ENCODE measurements at places on chromosomes 7 and 10.

DNA sequence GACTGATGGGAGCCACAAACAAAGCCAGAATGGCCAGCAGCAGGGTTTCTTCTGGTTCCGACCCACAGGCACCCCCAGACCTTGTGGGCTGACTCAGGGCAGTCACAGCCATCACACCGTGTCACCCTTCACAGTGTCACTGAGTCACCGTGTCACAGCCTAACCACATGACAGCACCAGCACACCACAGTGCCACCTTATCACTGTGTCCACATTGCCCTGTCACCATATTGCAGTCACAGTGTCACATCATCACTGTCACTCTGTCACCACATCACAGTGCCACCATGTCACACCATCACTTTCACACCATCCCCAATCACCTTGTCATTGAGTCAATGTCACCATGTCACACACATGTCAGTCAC lies 77.0 kb downstream of the OAT start:
- no peak for DNase-seq

- DNase-seq = no peak
Observed at GRCh38 chr7:143408252-143408685, 387 bp downstream of the EPHA1 start.

DNA sequence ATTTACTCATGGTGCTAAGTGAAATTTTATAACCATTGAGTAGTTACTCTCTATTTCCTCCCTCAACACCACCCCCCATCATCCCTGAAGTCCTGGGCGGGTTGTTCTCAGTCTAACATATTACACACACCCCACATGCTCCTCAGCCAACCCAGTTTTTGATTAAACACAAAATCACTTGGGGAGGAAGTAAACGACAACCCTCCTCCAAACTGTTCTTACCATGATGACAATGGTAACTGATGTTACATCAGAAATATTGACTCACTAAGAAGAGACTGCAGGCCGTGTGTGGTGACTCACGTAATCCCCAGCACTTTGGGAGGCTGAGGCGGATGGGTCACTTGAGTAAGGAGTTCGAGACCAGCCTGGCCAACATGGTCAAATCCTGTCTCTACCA lies 44.2 kb downstream of the RAB11FIP2 start:
- no peak for DNase-seq

- no peak for DNase-seq
Observed at GRCh38 chr10:24344279-24344678, 135.3 kb downstream of the KIAA1217 start.

DNA sequence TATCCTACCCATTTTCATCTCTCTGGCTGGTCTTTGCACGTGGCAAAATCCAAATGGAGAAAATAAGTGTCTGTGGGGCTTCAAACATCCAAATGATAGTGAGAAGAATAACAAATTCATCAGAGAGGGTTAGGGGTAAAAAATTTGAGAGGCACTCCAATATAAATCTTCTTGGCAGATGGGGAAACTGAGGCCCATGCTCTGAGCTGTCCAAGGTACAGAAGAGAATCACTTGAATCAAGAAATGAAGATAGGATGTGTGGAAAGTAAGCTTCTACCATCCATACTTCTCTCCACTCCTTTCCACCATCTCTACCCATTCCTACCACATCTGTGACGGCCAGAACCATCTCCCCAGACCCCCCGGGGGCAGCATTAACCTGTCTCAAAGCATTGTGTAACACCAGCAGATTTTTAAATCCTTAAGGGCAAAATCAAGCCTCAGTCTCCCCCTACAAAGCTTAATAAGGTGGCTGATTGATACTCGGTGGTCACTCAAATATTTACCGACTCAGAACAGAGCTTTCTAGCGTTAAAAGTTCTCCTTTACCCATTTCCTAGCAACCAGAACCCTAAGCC lies 818 bp downstream of the GOT1 start:
- DNase-seq = no peak

DNA sequence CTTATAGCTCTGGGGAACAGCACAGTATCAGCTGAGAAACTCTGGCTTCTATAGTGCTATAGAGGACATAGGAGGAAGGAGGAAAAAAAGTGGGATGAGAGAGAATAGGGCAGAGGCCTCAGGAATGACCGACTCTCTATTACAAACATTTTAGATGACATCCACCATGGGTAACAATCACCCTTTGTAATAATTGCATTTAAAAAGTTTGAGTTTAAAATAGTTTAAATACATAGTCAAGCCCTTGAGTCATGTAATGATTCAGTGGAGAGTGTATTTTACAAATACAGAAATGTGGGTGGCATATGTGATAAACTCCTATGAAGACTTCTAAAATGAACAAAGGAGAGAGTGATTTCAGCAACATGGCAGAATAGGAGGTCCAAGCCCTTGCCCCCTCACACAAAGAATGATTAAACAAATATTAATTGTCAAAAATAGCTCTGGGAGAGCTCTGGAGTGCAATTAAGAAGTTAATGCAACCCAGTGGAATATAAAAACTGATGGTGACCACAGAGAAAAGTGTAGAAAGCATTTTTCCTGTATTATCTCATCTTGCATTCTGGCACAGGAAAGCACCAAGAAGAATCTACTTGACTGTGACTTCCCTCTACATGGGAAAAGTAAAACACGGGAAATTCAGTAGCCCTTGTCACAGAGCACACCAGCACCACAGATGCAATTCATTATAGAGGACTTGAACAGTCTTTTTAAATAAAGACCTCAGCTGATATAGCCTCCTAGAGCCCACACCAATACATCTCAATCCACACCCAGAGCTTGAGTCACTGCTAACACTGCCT lies 569.0 kb upstream of the SORCS1 start:
- DNase-seq = no peak

DNA sequence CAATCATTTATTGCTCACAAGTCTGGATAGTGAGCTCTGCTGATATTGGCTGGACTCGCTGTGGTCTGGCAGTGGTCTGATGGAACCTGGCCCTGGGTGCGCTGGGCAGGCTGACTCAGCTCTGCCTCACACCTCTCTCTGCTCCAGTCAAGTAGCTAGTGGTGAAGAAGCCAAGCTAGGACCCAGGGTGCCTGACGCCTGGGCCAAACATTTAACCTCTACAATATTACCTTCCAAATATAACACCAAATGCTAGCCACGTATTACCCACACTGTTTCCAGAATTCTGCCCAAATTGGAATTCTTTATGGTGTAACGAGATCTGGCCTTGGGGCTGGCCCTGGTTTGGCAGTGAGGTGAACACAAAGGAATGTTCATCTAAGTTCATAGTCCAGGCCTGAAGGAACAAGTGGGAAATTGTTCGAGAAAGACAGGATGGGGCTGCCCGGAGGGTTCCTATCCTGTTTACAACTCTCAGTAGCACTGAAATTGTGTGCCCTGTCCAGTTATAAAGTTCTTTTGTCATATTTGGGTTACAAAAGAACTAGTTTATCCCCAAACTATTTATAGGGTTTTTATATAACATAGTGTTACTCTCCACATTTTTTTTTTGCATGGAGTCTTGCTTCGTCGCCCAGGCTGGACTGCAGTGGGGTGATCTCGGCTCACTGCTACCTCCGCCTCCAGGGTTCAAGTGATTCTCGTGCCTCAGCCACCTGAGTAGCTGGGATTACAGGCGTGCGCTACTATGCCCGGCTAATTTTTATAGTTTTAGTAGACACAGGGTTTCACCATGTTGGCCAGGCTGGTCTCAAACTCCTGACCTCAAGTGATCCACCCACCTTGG lies 16.3 kb downstream of the OR2AE1 start:
- no peak for DNase-seq

DNA sequence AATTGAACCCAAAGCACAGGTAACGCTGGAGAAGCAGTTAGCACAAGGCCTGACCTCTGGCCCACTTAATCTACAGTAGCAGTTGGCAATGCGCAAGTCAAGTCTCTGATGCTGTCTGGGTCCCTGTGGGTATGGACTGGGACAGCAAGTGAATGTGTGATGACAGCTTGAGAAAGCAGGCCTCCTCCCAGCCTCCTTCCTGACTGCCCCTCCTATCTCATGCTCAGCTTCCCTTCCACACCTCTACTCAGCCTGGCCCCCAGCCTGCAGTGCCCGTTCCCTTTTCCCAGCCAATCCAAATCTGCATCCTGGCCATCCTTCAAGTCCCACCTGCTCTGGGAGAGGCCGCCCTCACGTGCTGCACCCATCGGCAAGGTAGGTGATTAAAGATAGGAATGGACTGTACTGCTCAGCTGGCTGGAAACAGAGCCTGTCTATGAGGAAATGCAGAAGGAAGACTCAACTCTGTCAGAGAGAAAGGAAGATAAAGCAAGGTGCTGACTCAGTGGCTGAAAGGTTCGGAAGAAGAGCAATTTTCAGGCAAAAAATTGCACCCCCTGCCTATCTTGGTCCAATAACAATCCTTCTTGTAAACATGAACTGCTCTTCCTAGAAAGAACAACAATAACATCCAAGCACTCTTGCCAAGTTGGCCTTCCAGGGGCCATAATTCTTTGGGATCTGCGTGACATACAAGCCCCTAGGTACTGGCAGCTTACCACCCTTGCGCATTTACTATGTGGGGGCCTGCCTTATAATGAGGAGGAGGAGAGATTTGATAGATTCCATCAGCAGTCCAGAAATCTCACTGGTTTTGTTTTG lies 16.6 kb upstream of the FGFR2 start:
- DNase-seq = no peak

GRCh38 chr7:151225948-151226510 lies 976 bp downstream of the ABCF2 start:
- no peak for DNase-seq

- no peak for DNase-seq
Observed at GRCh38 chr7:44538093-44538797, 2.9 kb downstream of the NPC1L1 start.

- no peak for DNase-seq
Observed at GRCh38 chr7:150358433-150358832, 10.2 kb upstream of the REPIN1 start.

DNA sequence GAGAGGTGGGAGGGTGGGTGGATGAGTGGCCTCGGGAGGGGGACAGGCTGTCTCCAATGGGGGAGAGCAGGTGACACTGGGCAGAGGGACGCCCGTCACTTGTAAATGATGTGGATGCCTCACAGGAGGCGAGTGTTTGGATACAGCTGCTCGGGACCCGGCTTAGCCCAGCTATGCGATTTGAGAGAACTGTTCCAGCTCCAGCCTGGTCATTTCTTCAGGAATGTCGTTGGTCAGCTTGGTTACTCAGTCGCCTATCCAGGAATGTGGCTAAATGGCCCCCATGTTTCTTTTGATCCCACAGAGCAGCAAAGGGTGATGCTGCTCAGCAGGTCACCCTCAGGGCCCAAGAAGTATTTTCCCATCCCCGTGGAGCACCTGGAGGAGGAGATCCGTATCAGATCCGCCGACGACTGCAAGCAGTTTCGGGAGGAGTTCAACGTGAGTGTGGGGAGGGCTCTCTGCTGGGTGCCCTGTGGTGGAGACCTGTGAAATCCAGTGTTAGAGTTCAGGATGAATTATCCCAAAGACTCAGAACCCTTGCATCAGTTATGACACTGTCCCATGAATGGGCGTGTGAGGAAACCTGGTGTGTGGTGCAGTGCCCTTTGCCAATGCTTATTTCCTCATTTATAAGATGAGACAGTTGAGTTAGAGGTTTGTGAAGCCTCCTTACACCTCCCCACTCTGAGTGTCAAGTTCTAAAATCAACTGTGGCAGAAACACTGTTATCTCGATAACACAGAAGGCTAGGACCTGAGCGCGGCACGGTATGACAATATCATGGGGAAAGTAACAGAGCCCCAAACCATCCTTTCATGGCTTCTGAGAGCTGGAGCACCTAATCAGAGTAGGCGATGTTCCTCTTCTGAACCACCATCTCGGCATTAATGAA lies 76.8 kb downstream of the MKI67 start:
- no peak for DNase-seq

- DNase-seq = no peak
Observed at GRCh38 chr10:637221-637620, 52.2 kb downstream of the DIP2C start.

DNA sequence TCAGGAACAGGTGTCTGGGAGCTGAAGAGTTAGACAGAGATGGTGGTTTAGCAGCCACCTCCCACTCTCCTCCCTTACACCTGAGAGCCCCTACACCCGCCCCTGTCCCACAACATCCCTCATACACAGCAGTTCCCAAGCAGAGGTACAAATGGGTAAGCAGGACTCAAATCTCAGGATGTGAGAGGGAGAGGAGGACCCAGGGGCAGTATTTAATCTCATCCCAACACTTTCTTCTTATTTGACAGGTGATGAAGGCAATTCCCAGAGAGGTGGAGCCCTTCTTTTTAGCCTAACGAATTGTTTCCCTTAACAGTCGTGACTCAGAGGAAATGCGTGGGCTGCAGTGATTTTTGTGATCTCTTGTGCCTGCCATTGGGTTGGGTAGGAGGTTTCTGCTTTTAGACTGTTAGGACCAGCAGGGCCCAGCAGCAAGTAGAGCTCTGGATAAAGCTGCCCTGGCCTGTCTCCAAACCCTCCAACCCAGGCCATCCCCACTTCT lies 191.3 kb downstream of the HECW1 start:
- peak; percentile 11 for DNase-seq

DNA sequence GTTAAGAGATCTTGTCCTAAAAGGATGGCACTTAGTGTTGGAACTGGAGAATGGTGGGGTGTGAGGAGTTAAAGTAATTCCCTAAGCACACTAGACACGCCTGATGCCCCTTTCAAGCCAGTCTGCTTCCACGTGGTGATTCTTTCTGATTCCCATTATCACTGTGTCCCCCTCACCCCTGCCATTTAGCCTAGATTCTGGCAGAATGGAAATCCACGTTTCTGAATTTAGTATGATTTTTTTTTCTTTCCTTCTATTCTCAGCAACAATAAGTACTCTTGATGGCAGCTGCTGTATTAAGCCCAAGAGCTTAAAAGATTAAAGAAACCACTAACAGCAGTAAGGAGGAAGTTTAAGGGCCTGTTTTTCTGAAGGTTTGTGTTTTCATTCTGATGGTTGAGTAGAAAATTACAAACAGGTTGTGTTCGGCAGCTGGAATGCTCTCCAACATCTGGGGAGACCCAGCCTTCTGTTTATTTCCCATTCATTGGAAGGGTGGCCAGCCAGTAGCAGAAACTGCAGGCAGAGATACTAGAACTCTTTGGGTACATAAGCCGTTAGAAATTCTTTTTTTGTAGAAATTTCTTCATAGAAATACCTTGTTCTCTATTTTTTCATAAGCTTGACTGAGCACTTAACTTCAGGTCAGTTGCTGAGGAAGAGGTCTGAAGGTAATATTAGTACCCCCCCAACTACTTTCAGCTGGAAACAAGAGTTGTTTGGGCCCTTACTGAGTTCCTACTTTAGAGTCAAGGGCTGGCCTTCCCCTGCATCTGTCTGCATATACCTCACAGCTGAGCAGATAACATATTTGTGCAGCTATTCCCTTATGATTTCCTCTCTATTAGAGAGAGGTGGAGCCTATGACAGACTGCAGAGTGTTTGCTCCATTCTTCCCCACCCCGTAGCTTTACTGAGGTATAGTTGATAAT lies 355.1 kb downstream of the AUTS2 start:
- DNase-seq = no peak

DNA sequence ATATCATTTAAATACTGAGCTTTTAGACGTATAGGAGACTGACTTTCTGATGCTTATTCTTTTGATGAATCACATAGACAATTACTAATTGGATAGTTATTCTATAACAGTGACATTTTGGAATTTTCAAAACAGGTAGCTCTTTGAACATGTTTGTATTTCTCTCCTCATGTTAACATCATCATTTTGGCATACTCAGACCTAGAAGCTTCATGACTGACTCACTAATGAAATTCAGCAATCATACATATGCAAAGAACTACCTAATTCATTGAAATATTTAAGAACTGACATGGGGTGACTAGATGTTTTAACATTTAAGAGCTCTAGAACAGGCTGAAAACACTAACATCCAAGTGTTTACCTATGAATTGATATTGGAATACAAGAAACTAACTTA lies 192.3 kb downstream of the VTI1A start:
- DNase-seq = no peak

- no peak for DNase-seq
Observed at GRCh38 chr7:37408291-37409228, 40.1 kb downstream of the ELMO1 start.

All from stimulated activated CD8-positive, alpha-beta memory T cell treated with anti-CD3 and anti-CD28 coated beads, Interleukin-4, amount 100 ng/mL, for 4 hours (primary cell).